ENCODE measurements at places on chromosomes 3 and 15. TPM values are rescaled to one million over a fixed set of nuclear protein-coding genes. Genes with fewer than 3 reads are reported as not detected.

- no peak for DNase-seq
Observed at GRCh38 chr3:142858043-142858442, 30.8 kb downstream of the PCOLCE2 start.

Gene SCG5
- 2.5 TPM for total RNA-seq

GRCh38 chr3:11452885-11453847 lies 181.0 kb downstream of the ATG7 start:
- DNase-seq = no peak

DNA sequence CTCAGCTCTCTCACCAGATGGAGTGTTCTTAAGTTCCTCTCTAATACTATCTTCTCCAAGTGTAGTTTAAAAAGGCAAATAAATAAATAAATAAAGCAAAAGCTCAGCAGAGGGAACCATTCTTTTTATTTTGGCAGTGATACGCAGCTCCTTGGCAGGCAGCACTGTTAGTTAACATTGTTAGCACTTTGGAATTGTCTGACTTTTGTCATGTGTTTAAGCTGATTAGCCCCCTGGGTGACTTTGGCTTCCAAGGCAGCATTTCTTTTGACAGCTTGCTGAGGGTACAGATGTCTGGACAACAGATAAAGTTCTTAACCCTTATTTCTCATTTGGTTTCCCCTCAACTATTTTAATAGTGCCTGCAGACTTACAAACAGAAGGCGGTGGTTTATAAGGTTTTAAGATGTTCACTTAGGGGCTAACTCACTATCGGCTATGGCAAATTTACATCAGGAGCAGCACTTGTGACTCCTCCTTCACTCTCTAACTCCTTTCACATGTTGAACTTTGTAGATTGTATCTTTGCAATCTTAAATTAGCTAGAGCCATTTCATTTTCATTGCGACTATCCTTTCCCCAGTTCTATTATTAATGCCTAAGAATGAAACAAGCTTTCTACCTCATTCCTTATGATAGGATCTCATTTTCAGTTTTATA lies 213.4 kb downstream of the ZBBX start:
- no peak for DNase-seq

Gene RHOV
- total RNA-seq = not detected

Gene C3orf18
- 26.4 TPM for total RNA-seq

Data from Peyer's patch (tissue), 4 donors.